Amniotic epithelial cell (primary cell): ENCODE measurements at places on chromosomes 4 and X.
A peak's percentile ranks its signal among the peaks of the same experiment; 100 is the strongest.

DNA sequence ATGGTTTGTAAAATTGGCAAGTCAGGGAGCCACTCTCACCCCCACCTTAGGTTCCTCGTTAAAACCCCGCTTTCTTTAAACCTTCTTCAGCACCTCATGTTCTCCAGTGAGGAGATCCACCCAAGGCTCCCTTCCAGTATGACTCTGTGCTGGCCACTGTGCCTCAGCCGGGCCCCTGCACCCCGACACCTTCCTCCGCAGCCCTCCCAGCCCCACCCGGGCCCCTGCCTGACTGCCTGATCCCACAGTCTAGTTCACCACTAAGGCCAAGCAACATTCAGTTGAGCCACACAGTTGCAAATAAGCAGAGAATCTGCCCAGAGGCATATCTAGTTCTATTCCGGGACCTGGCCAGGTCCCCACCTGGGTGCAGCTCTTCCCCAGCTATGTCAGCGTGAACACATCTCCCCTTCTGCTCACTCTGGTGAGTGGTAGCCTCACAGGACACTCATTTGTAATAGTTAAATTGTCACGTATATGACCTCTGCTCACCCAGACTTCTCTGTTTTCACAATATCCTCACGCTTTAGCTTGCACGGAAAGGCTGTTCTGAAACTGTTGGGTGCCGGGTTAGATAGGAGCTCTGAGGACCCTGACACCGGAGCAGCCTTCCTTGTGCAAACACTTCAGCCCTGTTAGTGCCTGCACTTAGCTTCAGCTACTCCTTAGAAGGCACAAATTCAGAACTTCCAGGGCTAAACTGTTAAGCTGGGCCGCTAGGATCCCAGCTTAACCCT, 146.8 kb downstream of the DCTD start:
- DNase-seq, result no peak

DNA sequence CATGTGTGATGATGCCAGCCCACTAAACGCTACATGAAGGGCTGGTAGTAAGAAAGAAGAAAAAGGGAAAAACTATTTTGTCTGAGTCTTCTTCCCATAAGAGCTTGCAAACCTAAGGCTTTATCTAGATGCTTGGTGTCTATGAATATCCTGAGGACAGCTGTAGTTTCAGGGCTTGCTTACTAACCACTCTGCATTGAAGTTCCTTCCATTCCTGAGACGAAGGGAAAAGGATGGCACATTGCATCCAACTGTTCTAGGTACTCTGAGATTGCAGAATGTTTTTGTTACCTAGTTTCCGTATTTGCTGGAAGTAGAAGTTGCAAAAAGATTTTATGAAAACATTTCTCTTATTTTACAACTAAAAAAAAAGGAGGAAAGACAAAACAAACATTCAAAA, 544.6 kb downstream of the IL15 start:
- DNase-seq, result no peak

DNA sequence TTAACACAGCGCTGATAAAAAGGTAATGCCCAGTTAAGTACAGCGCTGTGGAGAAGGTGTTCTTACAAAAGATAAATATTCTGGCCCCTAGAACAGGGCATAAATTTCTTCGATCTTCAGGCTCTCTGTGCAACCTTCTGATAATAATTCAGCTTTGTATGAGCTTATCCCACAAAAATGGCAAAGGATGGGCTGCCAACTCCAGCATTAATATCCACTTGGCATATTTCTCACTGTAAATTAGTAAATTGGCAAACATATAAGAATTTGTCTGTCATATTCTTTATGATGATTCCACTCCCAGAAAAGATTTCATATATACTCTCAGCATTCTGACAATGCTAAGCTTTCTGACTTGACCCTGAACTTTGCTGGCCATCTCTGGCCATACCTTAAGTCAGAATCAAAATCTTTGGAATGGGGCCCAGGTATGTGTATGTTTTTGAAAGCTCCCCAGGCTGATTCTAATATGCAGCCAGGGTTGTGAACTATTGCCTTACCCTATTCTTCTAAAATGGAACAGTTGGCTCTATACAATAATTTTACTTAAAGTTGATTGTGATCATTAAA, 134.8 kb downstream of the FRYL start:
- no peak for DNase-seq

DNA sequence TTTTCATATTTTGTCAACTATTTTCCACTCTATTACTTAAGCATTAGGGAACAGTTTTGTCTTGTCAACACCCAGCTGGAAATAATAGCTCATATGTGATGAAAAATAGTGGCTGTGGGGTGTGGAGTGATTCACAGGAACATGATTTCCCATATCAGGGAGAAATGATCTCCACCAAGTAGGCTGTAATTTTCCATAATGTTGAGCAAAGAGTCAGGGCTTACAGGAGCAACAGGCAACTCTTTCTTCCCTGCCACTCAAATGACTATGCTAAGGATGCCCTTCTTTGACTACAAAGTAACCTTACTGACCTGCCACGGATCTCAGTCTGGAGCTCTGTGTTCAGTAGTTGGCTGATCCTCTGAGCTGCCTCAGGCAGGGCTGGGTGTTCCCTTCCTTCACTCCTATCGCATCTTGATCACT, 90.0 kb upstream of the GATB start:
- DNase-seq, result peak; percentile 87

- DNase-seq, result no peak
Measured at GRCh38 chrX:63387411-63387810, 36.3 kb upstream of the SPIN4 start.

- no peak for DNase-seq
Measured at GRCh38 chr4:81522711-81523110, 51.0 kb upstream of the RASGEF1B start.

GRCh38 chrX:127276326-127276725, 456.8 kb downstream of the PRR32 start:
- DNase-seq, result no peak

- DNase-seq, result peak; percentile 54
Measured at GRCh38 chr4:87543835-87544461, 14.8 kb upstream of the SPARCL1 start.

GRCh38 chr4:13483768-13484121, 395 bp downstream of the RAB28 start:
- DNase-seq, result peak; percentile 70

- no peak for DNase-seq
Measured at GRCh38 chr4:105014234-105014633, 132.4 kb upstream of the TET2 start.
